ENCODE measurements at places on chromosomes 1 and 21. TPM values are rescaled to one million over a fixed set of nuclear protein-coding genes. Genes with fewer than 3 reads are reported as not detected.

- no peak for DNase-seq
- H3K4me1 ChIP-seq = no peaks in the 10 kb centered on the region
- H3K36me3 ChIP-seq = no peaks in the 10 kb centered on the region
- no peak overlapping the region for H3K27ac ChIP-seq
These were observed 8.8 kb upstream of the POU3F1 start for GRCh38 chr1:38055398-38055797.

- H3K36me3 ChIP-seq = no peaks in the 10 kb centered on the region
- DNase-seq = no peak
- no peak overlapping the region for H3K27ac ChIP-seq
- no peaks in the 10 kb centered on the region for H3K4me1 ChIP-seq
- no peaks in the 10 kb centered on the region for H3K27me3 ChIP-seq
These were observed 14.4 kb downstream of the MYOC start for GRCh38 chr1:171637928-171638576.

- H3K27me3 ChIP-seq = no peaks in the 10 kb centered on the region
- peak overlapping the region; percentile 40 for H3K27ac ChIP-seq
- no peak for DNase-seq
- no peaks in the 10 kb centered on the region for H3K36me3 ChIP-seq
- peak overlapping the region; percentile 97 for H3K4me3 ChIP-seq
These were observed 591 bp upstream of the KDM1A start for GRCh38 chr1:23018661-23019093.

- H3K27me3 ChIP-seq = no peaks in the 10 kb centered on the region
- H3K4me3 ChIP-seq = no peak overlapping the region
- DNase-seq = no peak
- H3K27ac ChIP-seq = no peak overlapping the region
These were observed 61.6 kb downstream of the KIF14 start for GRCh38 chr1:200558866-200559459.

- H3K4me1 ChIP-seq = no peaks in the 10 kb centered on the region
- no peak for DNase-seq
- no peak overlapping the region for H3K27ac ChIP-seq
- H3K36me3 ChIP-seq = no peaks in the 10 kb centered on the region
- H3K27me3 ChIP-seq = peaks cover 3% of the 10 kb centered on the region
These were observed 127.1 kb downstream of the PCNX2 start for GRCh38 chr1:233168384-233168783.

DNA sequence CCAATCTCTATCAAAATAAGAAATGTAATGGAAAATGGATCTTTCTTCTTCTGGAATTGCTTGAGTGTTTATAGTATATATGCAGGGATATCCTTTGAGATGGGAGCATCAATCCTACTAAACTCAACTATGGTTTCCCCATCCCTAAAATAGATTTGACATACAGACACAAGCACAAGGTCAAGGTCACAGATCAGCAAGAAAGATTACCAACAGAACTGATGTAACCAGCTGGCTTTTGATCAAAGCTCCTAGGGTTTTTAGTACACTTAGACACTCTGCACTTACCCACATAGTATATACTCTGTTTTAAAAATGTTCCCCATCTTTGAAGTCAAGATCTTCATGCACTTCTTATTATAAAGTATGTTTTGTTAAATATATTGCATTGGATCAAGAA is 85.5 kb downstream of the NRIP1 start:
- H3K4me1 ChIP-seq = no peaks in the 10 kb centered on the region
- H3K36me3 ChIP-seq = no peaks in the 10 kb centered on the region
- H3K4me3 ChIP-seq = no peak overlapping the region
- no peak for DNase-seq
- H3K27me3 ChIP-seq = no peaks in the 10 kb centered on the region

GRCh38 chr21:32414579-32415358 is 2.3 kb downstream of the EVA1C start:
- no peaks in the 10 kb centered on the region for H3K27me3 ChIP-seq
- H3K27ac ChIP-seq = no peak overlapping the region
- H3K4me3 ChIP-seq = no peak overlapping the region
- peaks cover 11% of the 10 kb centered on the region for H3K4me1 ChIP-seq
- H3K36me3 ChIP-seq = no peaks in the 10 kb centered on the region

CD1E gene
- total RNA-seq = 0.25 TPM

DNA sequence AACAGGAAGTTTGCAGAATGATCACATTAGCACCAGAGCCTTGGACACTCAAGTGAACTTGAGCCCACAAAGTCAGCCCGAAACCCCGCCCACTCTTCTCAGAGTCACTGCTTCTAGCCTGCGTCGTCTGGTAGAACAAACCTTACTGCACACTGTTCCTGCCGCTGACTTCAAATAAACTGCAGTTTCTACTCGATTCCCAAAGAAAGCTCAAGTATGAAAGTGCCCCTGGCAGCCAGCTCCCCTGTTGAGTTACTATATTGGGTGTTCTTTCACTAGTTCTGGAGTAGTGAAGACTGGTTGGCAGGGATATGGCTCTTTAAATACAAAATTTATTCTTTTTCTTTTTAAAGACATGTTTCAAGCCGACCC is 164.7 kb downstream of the GALNT2 start:
- H3K36me3 ChIP-seq = peaks cover 9% of the 10 kb centered on the region
- H3K27ac ChIP-seq = no peak overlapping the region
- H3K4me1 ChIP-seq = no peaks in the 10 kb centered on the region
- no peaks in the 10 kb centered on the region for H3K27me3 ChIP-seq
- H3K4me3 ChIP-seq = no peak overlapping the region
- no peak for DNase-seq

UBE2U gene
- total RNA-seq = not detected

DNAJB4 gene
- total RNA-seq = 21.6 TPM

- H3K27ac ChIP-seq = no peak overlapping the region
- no peak overlapping the region for H3K4me3 ChIP-seq
- no peaks in the 10 kb centered on the region for H3K4me1 ChIP-seq
- H3K27me3 ChIP-seq = no peaks in the 10 kb centered on the region
These were observed 803.8 kb downstream of the ADGRL2 start for GRCh38 chr1:82604524-82604923.

- H3K4me3 ChIP-seq = no peak overlapping the region
- H3K36me3 ChIP-seq = no peaks in the 10 kb centered on the region
- peaks cover 4% of the 10 kb centered on the region for H3K27me3 ChIP-seq
These were observed 241.1 kb upstream of the KIAA0040 start for GRCh38 chr1:175433532-175434282.
